ENCODE measurements at places on chromosomes 7 and 10. TPM values are rescaled to one million over a fixed set of nuclear protein-coding genes. Genes with fewer than 3 reads are reported as not detected.

The ANKRD1 gene
- total RNA-seq: 785 TPM

The PLXNA4 gene
- total RNA-seq: 2.2 TPM

The AGR3 gene
- not detected for total RNA-seq

The CAMK2B gene
- total RNA-seq: 0.20 TPM

The GHITM gene
- 183 TPM for total RNA-seq

The CARD11 gene
- 0.27 TPM for total RNA-seq

The TACR2 gene
- total RNA-seq: 0.49 TPM

Data from mammary microvascular endothelial cell (primary cell).